ENCODE measurements at places on chromosomes 13 and 19.

DNA sequence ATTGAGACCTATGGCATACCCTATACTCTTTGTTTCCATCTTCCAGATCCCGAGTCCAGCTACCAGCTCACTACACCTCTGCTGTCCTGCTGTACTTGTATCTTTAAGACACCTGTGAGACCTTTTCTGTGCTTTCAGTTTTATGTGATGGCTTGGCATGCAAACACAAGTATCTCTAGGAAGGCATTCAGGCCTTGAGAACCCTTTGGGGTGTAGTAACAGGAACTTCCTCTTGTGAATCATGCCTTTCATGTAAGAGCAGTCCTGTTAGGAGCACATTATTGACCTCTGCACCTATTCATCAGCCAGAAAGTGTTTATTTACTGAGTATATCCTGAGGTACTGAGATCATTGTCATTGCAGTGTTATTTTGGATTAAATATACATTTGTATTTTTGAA, 87.0 kb upstream of the HTR2A start:
- no peak for DNase-seq

GRCh38 chr13:80823472-80823871, 482.5 kb upstream of the SPRY2 start:
- DNase-seq, result no peak

DNA sequence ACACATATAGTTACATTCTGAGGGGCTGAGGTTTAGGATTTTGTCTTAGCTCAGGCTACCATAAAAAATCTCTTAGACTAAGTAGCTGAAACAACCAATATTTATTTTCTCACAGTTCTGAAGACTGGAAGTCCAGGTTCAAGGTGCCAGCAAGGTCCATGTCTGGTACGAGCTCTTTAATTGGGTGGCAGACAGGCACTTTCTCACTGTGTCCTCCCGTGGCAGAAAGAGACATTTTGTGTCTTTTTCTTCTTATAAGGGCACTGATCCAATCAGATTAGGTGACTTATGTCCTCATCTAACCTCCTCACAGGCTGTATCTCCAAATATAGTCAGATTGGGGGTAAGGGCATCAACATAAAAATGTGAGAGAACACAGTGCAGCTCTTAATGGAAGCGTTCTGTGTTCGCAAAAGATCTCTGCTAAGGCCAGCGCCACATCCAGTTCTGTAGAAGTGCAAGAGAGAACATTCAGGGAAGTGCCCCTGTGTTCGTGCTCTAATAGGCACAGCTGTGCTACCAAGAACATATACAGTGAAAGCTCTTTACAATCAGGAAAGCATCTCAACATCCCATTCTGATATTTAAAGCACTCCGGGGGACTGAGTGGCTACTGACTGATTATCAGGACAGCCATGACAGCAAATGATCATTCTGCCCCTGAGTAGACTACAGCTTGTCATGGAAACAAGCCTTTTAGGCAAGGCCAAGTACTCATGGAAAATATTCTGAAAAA, 819.2 kb downstream of the LIG4 start:
- no peak for DNase-seq

DNA sequence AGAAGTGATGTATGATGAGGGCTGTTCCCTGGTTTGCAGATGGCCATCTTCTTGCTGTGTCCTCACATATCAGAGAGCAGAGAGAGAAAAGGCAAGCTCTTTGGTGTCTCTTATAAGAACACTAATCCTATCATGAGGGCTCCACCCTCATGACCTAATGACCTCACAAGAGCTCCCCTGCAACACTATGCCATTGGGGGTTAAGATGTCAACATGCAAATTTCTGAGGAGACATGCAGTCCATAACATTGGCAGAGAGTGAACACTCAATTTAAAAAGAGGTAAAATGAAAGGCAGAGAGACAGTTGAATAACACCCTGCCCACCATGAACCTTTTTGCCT, 10.9 kb downstream of the FAM187B start:
- no peak for DNase-seq

GRCh38 chr19:12886651-12886968, 391 bp downstream of the KLF1 start:
- no peak for DNase-seq

DNA sequence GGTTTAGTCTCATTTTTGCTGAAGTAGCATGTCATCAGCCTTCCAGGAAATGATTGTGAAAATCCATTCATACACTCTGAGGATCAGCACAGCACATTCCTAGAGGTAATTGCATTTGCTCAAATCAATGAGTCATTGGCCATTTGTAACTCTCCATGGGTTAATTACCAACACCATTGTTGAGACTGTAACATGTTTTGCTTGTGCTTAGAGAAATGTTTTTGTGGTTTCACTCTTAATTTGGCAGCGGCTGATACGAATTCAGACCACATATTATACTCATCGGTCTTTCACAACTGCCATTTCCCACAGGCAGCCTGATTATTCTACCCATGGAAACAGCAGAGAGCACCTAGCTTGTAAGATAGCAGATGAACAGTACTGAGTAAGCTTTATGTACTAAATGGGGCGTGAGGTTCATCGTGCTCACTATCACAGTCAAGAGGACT, 110.3 kb downstream of the NHLRC3 start:
- no peak for DNase-seq

GRCh38 chr13:99758460-99759162, 213.0 kb downstream of the ZIC5 start:
- DNase-seq, result no peak

DNA sequence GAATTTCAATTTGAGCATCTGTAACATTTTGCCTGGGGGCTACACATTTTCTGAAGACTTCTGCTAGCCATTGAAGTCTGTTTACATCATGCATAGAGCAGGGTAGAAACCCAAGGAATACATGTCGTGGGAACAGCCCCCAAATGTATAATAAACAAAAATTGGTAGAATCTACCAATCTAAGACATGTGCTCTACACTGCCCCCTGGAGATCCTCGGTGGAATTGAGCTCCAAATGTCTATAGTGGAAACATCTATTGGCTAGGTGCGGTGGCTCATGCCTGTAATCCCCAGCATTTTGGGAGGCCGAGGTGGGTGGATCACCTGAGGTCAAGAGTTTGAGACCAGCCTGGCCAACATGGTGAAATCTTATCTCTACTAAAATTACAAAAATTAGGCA, 57.3 kb downstream of the MBD3L2B start:
- DNase-seq, result no peak

DNA sequence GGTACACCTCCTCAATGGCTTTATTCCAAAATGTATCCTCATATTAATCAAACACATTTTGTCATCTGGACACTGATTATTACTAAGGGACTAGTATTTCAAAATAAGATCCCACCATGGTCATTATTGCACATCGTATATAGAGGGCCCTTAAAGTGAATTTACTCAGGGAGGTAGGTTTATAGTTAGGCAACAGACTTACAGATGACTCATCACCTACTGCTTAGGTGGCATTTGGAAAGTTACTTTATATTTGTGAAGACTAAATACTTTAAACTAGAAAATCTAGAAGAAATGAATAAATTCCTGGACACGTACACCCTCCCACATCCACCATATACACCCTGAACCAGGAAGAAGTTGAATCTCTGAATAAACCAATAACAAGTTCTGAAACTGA, 353.0 kb downstream of the KCTD12 start:
- no peak for DNase-seq

GRCh38 chr13:45206340-45206739, 5.5 kb upstream of the KCTD4 start:
- no peak for DNase-seq

DNA sequence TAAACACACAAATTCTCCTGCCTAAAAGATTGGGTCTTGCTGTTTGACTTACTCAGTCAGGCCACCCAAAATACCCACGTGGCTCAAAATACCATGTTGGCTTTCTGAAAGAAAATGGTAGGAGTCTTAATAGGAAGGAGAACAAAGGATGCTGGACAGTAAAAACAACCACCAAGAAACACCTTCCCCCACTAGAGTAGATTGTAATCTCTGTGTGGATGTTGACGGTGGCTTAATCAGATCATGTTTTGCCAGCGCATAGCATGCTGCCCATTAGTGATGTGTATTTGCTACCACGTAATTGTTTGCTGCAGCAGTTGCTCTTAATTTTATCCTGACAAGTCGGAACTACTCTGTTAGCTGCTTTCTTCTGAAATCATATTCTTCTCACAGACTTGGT, 1229.3 kb upstream of the SLC10A2 start:
- no peak for DNase-seq

- DNase-seq, result peak; percentile 76
Observed at GRCh38 chr13:96053003-96053703, at the start of gene UGGT2. TSS of gene UGGT2 (minus strand) at chr13:96053401. CDS start at chr13:96053312, 89 bp downstream.

- DNase-seq, result peak; percentile 54
Observed at GRCh38 chr13:25468325-25469168, 96.8 kb downstream of the ATP8A2 start.

DNA sequence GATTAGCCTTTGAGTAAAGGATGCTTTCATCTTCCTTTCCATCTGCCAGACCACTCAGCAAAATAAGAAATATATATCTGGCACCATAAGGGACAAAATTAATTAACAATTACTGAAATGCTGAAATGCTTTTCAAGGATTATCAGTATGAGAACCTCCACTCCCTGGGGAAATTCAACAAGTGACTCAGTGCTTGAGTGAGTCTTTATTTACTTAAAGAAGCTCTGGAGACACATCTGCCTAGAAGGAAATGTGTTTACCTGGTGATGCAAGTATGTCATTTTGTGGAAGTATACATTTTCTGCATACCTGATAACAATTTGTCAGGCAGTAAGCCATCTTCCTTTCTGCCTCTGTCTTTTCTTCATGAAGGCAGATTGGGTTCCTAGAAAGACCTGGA, 23.4 kb downstream of the ZNF560 start:
- no peak for DNase-seq

DNA sequence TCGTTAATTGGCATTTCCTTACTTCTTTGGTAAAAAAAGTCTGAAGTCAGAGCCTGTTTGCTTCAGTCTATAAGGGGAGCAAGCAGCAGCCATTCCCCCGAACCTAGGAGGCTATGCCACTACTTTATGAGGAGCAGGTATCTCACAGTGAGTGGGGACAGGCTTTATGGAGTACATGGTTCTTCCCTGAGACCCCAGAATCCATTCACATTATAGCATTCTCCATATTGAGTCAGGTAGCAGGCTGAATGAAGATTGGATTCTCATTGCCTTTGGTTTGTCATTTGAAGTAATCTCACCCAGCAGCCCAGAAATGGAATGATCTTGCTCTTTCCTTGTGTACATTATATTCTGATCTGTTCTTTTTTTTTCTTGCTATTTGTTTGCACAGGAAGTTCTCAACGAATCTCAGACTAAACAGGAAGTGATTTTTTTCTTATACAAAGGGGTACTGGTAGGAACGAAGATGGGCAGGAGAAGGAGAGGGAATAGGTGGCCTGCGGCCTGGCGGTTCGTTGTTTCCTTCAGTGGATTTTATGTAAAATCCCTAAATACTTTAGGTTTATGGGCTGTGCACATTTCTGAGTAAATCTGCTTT, 74.4 kb downstream of the ARHGAP35 start:
- no peak for DNase-seq

GRCh38 chr13:108534728-108535127, 94.7 kb upstream of the MYO16 start:
- no peak for DNase-seq

- DNase-seq, result no peak
Observed at GRCh38 chr13:101681834-101682233, 229.4 kb downstream of the ITGBL1 start.

All from neuronal stem cell (in vitro differentiated cells).